Stimulated activated CD8-positive, alpha-beta memory T cell treated with anti-CD3 and anti-CD28 coated beads, Interleukin-4, amount 100 ng/mL, for 4 hours (primary cell): ENCODE measurements at places on chromosomes 11 and 22.

- DNase-seq: no peak
Observed at GRCh38 chr11:23233075-23233474, 372.8 kb upstream of the CCDC179 start.

DNA sequence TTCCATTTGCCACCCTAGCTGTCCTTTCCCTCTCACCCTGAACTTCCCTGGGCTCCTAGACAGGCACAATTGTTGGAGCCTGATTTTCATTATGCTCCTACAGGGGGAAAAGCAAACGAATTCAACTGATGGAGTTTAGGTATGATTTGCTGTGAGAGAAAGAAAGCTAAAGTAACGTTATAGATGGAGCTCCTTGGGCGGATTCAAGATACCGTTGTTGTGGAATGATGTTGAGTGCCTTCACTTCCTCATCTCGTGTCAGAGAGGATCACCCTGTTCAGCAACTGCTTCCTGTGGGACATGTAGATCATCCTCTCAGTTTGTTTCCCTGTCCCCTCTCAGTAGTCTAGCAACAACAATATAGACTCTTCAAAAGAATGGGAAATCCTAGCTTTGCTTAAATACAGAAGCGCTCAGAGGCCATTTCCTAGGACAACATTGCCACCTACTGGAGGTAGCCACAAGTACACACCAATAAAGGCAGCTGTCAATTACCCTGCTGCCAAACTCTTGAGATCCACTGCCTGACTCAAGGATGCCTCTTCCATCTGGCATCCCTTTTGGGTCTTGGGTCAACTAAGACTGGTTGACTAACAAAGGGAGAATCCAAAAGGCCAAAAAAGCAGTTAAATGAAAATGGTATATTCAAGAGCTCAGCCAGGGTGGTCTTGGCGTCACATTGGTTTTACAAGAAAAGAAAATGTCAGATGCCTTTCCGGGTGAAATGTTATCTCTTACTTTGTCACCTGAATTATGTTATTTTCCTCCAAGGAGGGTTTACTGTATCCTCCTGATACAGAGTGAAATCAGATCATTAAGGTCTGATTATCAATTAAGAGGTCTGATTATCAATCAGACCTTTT lies 13.5 kb upstream of the DTX4 start:
- DNase-seq: no peak

- DNase-seq: no peak
Observed at GRCh38 chr11:108866781-108867180, 201.9 kb downstream of the DDX10 start.

- DNase-seq: no peak
Observed at GRCh38 chr22:25797498-25798290, 55.7 kb downstream of the MYO18B start.

DNA sequence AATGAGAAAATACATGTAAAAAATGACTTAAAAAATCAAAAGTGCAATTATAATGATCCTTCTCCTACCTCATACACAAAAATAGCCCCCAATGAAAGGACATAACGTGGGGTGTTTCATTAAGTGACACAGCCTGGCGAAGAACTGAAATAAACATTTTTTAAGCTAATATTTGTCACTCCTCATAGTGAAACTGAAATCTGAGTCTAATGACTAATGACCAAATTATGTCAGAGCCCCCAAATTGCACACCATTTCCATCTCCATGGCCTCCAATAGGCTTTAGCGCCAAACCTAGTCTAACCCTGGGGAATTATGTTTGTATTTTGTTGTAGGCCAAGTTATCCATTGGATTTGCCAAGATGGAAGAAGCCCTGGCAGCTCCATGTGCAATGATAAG lies 119.1 kb downstream of the WT1 start:
- no peak for DNase-seq

GRCh38 chr22:17371448-17371847 lies 2.2 kb downstream of the CECR2 start:
- no peak for DNase-seq

DNA sequence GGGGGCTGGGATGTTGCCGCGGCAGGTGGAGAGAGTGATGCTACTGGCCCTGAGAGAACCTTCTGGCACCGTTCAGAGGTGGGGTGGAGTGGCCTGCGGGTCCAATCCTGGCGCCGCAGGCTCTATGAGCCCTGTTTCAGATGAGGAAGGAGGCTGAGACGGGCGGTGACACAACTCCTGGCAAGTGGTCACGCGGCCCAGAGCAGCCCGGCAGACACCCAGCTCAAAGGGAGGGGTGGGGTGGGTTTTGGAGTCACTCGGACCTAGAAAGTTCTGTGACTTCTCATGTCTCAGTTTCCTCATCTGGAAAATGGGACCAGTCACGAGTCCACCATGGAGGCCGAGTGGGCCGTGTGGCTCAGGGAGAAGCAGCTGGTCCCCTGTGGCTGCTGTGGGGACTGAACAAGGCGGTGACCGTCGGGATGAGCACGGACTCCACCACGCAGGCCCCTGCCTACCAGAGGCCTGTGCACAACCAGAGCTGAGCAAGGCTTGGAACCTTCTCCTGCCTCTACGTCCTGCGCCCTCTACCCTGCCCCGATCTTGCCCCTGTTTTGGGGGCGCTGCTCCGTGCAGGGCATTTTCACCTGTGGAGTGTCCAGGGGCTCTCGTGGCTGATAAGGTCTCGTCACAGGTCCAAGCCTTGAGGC lies 3.7 kb downstream of the TSPO start:
- no peak for DNase-seq

GRCh38 chr22:32564170-32565001 lies 89.8 kb downstream of the FBXO7 start:
- no peak for DNase-seq

DNA sequence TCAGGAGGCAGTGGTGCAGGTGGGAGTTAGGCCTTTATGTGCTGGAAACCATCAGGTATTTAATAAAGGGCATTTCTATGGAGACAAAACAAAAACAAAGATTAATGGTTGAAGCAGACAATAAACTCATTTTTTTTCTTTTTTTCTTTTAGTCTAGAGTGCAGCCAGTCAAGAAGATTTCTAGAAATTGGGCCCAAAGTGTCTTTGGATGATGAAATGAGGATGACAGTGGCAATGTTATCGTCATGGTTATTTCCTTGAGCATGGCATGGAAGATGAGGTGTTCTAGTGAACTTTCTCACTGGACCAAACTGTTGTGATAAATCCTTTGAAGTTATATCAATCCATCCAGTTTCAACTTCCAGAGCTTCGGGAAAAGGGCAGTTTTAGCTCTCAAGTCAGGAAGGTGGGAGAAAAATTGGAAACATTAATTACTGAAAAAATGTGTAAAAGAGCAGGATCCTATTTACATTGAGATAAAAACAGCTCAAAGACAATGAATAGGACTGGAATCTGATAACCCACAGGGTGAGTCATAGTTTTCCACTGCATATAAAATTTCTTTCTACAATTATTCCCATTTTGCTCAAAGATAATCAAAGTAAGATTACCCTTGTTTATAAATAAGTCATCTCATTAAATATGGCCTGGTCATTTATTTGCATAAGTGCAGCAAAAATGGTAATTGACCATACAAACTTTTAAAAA lies 33.0 kb downstream of the PRR5L start:
- DNase-seq: no peak

DNA sequence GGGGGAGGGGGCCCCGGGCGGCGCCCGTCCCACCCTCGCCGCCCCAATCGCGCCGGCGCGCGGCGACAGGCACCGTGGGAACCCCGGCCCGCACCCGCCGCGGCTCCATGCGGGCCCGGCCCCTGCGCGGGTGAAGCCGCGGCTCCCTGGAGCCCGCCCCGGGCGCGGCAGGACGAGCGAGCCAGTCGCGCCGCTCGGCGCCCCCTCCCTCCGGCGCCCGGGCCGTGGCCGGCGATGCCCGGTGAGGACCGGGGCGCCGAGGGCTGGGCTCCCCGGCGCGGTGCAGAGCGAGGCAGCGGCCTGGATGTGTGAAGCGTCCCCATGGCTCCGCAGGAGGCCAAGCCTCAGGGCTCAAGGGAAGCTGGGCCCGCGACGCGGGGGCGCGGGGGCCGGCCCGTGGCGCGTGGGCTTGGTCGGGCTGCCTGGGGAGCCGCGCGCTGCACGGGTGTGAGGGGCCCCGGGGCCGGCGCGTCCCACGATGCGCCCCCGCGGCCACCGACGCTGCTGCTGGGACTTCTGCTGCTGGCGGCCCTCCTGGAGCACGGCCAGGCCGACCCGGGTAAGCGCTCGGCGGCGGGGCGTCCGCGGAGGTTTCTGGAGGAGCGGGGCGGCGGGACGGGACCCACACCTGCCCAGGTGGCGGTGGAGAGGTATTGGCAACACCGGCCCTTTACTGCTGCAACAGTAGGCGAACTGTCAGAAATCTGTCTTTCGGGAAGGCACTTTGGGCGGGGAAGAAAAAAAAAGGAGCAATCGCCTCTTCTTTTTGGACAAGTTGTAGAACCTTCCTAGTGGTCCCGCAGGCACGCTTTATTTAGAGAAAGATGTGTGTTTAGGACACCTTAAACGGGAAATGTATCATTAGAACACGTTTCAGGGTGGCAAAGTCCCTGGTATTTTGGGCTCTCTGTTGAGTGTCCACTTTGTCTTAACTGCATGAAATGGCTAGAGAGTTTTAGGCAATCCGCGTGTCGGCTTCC lies 119.4 kb downstream of the HIPK3 start:
- DNase-seq: no peak

- no peak for DNase-seq
Observed at GRCh38 chr11:61032824-61033223, 61.3 kb downstream of the CD6 start.

DNA sequence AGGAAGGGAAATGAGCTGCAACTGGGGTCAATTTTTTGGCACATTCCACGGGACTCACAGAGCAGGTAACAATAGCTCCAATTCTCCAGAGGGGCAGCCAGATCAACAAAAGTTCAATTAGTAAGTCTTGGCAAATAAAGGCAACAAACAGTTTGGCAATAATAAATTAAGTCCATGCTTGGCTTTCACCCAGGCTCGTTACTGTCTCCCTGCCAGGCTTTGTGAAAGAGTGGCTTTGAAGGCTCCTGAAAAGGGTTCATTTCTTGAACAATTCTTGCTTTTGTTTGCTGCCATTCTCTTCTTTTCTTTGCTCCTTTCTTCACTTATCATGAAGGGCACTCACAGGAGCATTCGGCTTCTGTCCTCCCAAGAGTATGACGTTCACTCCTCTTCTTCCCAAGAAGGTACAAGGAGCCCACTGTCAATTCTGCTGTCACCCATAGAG lies 123.3 kb downstream of the APIP start:
- DNase-seq: no peak

GRCh38 chr11:62324731-62325556 lies 12.3 kb upstream of the ASRGL1 start:
- no peak for DNase-seq

DNA sequence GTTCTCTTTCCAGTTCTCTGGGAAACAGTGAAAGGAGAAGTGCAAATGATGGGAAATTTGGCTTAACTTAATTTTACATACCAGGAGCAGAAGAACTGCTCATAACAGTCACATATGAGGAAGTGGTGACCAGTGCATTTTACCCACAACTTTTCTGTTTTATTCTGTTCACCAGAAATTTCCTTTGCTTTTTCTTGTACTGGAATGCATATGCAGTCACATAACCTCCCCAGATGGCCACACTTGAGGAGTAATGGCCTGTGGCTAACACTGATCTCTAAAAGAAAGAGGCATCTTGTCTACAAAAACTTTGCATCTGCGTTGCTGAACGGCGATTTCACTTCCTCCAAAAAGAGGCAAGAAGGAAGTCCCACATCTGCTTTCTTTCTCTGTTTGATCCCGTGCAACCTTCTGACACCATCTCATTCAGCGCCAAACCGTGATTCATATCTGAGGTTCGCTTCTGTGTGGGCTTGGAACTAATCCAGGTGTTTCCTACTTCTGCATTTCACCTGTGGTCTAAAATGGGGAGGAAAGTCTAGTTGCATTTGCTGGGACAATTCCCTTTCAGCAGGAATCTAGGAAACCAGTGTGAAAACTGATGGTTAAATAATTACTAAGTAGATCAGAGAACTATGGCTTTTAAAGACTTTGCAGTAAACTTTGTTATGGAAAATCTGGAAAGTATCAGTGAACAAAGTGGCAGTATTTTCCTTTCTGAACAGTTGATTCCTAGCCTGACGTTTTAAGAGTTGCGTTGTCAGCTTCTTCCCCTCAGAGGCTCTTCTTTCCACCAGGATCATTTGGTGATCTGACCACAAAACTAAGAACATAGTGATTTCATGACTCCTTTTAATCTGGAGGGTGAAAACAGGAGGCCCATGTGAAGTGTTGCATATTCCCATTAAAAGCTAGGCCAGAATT lies 4.2 kb upstream of the MPEG1 start:
- DNase-seq: no peak

- DNase-seq: no peak
Observed at GRCh38 chr11:44725016-44725685, 1.6 kb upstream of the TSPAN18 start.

GRCh38 chr11:80900265-80900664 lies 1459.4 kb upstream of the TENM4 start:
- DNase-seq: no peak

GRCh38 chr22:35308480-35309021 lies 8.9 kb downstream of the TOM1 start:
- no peak for DNase-seq

DNA sequence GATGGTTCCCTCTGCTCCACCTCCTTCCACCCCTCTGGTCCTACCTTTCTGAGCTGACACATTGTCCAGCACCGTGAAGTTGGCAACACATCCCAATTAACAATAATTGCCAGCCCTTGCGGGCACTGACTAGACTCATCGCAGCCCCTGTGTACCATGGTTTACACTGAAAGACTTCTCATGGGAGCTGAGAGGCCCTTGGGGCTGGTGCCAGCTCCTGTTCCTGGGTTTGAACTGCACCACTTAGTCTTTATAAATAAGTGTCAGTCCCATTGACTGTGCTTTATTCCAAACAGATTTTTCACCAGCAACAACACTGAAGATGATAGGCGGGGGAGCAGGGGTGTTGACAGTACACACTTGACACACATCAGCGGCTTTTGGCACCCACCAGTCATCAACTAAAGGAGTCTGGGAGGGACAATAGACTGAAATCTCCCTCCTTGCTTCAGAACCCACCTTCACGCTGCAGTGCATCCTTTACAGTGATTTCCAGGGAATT lies 447.3 kb downstream of the NTM start:
- DNase-seq: no peak

- no peak for DNase-seq
Observed at GRCh38 chr11:107844041-107844440, 14.5 kb downstream of the SLC35F2 start.

- peak; percentile 38 for DNase-seq
Observed at GRCh38 chr22:23243006-23243573, 62.8 kb downstream of the BCR start.

DNA sequence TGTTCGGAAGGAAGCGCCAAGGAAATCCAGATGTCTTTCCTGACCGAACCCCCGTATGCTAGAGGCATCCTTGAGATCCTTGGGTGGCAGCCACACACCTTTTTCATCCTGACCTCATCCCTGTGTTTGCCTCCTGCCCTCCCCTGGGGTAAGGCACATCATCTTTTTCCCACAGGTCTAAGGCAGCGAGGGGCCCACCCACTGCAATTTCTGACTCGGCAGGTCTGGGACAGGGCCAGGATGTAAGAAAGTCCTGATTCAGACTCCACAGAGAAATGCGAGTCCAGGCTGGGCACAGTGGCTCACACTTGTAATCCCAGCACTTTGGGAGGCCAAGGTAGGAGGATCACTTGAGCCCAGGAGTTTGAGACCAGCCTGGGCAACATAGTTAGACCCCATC lies 10.5 kb downstream of the ZMAT5 start:
- DNase-seq: no peak

- no peak for DNase-seq
Observed at GRCh38 chr11:112614605-112615004, 346.6 kb upstream of the NCAM1 start.
